ENCODE measurements at places on chromosomes 1 and 21. TPM values are rescaled to one million over a fixed set of nuclear protein-coding genes. Genes with fewer than 3 reads are reported as not detected.

The PGBD5 gene
- not detected for total RNA-seq

The PTPN7 gene
- not detected for total RNA-seq

The NHLH1 gene
- not detected for total RNA-seq

The OR2L3 gene
- not detected for total RNA-seq

The MRPS14 gene
- 13.5 TPM for total RNA-seq

The DNAJC8 gene
- 55.5 TPM for total RNA-seq

The ADPRS gene
- total RNA-seq, result 34.6 TPM

The SGIP1 gene
- total RNA-seq, result 4.4 TPM

The NUP210L gene
- under 0.01 TPM for total RNA-seq

The SLC25A34 gene
- total RNA-seq, result 0.69 TPM

The PAPPA2 gene
- 15.4 TPM for total RNA-seq

The RGS18 gene
- total RNA-seq, result not detected

The HMGB4 gene
- not detected for total RNA-seq

The SPAG17 gene
- total RNA-seq, result 0.05 TPM

The CLCA4 gene
- total RNA-seq, result not detected

The SLC1A7 gene
- not detected for total RNA-seq

The ADGRL2 gene
- total RNA-seq, result 47.6 TPM

The OPTC gene
- not detected for total RNA-seq

The GJA4 gene
- 0.09 TPM for total RNA-seq

The CD34 gene
- 0.05 TPM for total RNA-seq

The C1orf94 gene
- not detected for total RNA-seq

The AMY1B gene
- total RNA-seq, result not detected

All from smooth muscle cell of the umbilical artery (primary cell).